ENCODE measurements at places on chromosomes 3 and 15.

- DNase-seq, result no peak
Observed at GRCh38 chr3:98359250-98359649, 5.6 kb downstream of the OR5K4 start.

- no peak for DNase-seq
Observed at GRCh38 chr15:71096676-71097075, 18.6 kb upstream of the THSD4 start.

- no peak for DNase-seq
Observed at GRCh38 chr3:186526256-186526606, 17.9 kb downstream of the CRYGS start.

GRCh38 chr3:65996589-65996988 is 42.1 kb downstream of the MAGI1 start:
- no peak for DNase-seq
